AG09319 (cell line): ENCODE measurements at places on chromosomes 1 and 21.
A peak's percentile ranks its signal among the peaks of the same experiment; 100 is the strongest.

GRCh38 chr1:116434849-116435248 lies 61.8 kb downstream of the ATP1A1 start:
- no peak for DNase-seq

GRCh38 chr1:153608089-153608682 lies 4.8 kb downstream of the S100A16 start:
- no peak for DNase-seq

GRCh38 chr1:202184750-202185460 lies 8.7 kb upstream of the LGR6 start:
- peak; percentile 44 for DNase-seq

GRCh38 chr1:167797015-167797414 lies 75.2 kb downstream of the MPZL1 start:
- DNase-seq, result peak; percentile 95

- DNase-seq, result no peak
Measured at GRCh38 chr1:68145418-68146126, 86.8 kb downstream of the WLS start.

DNA sequence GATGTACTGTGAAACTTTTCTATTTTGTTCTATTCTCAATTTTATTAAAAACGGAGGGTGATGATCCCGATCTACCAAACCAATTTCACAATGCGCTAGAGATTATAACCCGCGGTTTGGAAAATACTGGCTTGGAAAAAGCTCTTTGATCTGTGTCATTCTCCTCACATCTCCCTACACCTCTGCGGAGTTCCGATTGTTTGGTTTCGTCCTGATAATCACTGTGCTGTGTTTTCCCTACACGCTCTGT lies 536 bp upstream of the ABCD3 start:
- no peak for DNase-seq

GRCh38 chr1:170732252-170732588 lies 68.3 kb downstream of the PRRX1 start:
- peak; percentile 52 for DNase-seq

GRCh38 chr1:66302184-66302742 lies 231.7 kb upstream of the SGIP1 start:
- DNase-seq, result no peak

- no peak for DNase-seq
Measured at GRCh38 chr1:108502624-108503023, 52.5 kb downstream of the NBPF6 start.

DNA sequence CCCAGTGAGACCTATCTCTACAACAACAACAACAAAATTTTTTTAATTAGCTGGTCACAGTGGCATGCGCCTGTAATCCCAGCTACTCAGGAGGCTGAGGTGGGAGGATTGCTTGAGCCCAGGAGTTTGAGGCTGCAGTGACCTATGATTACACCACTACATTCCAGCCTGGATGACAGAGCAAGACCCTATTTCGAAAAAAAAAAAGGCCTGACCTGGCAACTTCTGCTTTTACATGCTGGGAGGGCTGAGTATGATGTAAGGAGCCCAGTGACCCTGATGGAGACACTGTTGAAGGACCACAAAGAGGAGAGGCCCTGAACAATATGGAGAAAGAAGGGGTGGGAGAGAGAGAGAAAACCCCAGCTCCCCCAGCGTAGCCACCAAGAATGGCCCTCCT lies 9.2 kb upstream of the VPS26C start:
- DNase-seq, result no peak

DNA sequence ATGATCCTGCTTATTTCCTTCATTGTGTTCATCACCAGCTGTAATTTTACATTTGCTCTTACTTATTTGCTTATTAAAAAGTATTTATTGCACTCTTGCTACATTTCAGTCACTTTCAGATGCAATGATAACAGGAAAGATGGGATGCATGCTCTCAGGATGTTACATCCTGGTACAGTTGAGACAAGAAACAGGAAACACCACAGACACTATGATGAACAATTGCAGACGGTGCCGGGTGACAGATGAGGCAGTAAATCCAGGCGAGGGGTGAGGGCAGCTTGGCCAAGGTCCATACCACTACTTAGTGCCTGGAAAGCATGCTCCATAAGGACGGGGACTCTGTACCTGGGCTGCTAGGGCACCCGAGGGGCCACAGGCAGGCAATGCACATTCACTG lies 156.6 kb upstream of the RAB4A start:
- no peak for DNase-seq

DNA sequence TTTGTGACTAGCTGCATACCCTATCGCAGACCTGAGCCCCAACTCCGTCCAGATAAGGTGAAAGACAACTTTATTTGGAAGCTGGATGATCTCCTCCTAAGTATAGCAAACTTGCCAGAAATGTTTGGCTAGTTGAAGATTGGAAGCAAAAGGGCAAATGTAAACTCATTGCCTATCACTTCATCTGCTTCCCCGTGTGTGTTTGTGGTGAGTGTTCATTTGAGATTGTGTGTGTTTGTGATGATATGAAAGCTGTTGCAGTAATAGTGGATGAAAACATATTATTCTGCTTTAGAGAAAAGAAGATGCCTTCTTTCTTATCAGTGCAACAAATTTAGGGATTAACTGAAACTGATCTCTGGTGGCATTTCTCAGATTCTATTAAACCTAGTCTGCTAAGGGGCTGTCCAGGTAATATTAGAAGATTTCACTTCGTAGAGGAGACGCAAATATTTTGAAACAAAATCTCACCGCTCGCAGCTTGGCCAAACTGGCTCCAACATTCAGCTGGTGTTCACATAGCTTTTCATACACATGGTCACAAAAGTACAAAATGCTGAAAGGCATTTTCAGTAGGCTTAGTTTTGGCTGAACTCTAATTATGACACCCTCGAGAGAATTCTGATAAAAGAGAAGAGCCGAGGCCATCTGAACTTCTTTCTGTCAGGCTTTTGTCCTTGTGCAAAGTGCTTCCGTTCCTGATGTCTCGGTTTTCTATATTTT lies 1.1 kb downstream of the TBX19 start:
- DNase-seq, result no peak

GRCh38 chr1:31027693-31028526 lies 37.6 kb downstream of the PUM1 start:
- no peak for DNase-seq

DNA sequence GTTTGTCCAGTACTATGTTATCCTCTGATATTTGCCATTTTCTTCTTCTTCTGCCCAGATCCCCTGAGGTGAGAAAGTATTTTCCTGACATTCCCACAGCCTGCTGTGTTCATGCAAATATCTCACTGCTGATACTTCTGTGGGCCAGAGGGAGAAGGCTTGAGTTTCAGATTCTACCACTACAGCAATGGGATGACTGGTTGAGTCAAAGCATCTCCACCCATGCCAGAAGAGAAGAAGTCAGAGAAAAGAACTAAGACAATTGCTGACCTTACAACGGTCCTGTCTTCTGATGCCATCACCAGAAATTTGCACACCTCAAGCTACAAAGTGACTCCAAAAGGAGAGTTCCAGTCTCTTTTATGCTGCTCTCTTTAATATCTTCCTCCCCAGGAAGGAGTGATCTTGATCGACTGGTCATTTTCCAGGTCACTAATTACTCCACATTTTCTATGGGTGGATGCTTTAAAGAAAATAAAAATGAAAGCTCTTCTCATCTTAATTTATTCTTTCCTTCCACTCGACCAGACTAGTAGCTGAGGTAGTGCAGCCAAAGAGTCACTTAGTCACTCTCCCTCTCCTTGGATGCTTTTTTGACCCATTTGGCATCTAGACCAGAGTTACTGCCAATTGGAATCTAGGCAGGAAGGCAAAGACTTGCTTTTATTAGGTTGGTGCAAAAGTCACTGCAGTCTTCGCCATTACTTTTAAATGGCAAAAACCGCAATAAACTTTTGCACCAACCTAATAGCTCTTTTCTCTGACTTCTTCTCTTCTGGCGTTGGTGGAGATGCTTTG lies 195.1 kb downstream of the PTPRC start:
- no peak for DNase-seq

GRCh38 chr1:225460737-225461532 lies 33.1 kb upstream of the LBR start:
- no peak for DNase-seq

GRCh38 chr1:10400013-10400412 lies 1.1 kb downstream of the PGD start:
- no peak for DNase-seq

DNA sequence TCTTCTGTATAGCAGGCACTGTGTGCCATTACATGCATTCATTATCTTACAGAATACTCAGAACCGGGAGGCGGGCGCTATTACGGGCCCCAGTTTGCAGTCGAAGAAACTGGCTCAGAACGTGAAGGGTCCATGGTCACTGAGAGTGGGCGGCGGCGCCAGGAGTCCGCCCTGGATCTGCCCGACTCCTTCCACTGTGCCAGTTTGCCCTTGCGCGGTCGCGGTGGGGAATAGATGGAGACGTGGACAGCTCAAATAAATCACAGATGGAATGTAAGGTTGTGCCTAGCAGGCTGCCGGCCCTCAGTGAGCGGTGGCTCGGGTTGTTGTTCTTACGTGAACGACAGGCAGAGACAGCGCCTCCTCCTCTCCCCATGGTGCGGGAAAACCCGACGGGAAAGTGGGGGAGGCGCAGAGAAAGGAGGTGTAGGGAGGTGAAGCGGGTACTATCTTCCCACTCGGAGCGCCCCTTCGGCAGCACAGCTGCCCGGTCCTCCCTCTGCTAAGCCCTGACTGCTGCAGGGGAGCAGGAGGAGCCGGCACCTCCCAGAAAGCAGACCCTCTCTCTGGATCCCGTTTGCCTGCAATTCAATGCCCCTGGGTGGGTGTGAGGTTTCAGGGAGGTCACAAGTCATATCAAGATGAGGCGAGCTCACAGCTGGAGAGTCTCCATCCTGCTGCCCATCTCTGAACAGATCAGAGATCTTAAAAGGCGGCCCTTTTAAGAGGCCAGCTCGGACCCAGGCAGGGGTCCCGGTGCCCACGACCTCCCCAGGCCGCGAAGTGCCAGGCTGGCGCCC lies 1.1 kb downstream of the COL9A2 start:
- DNase-seq, result no peak

DNA sequence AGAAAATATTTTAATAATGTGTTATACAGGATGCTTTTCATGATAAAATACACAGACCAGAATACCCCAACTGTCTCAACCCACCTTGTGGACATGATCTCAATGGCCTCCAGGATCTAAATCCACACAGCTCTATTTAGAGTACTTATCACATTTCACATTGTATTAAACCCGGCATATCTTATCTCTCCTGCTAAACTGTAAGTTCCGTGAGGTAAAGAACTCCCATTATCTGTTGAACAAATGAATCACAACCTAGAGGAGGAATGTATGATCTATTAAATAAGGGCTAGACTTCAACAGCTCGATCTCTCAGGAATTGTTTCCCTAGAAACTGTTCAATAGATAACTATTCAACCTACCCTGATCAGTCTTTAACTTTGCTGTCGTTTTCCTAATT lies 6.9 kb downstream of the ETV3 start:
- DNase-seq, result no peak

- DNase-seq, result no peak
Measured at GRCh38 chr1:207470927-207471326, 16.8 kb downstream of the CR2 start.

DNA sequence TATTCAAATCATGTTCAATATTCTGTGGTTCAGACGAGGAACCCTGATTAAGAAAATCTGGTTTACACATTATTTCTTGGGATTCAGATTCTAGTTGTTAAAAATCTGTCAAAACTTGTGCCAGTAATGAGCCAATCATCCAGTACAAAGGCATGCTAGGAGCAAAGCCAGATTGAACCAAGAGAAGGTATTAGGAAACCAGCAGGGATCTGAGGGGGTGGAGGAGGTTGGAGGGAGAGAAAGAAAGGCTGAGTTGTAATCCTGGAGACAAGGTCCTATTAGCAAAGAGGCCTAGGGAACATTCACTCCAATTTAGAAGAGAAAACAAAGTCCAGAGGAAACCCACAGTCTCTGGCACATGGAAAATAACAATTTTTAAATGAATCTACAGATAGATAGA lies 352.9 kb downstream of the LTN1 start:
- DNase-seq, result no peak

GRCh38 chr1:109933856-109934711 lies 23.4 kb downstream of the CSF1 start:
- DNase-seq, result no peak

DNA sequence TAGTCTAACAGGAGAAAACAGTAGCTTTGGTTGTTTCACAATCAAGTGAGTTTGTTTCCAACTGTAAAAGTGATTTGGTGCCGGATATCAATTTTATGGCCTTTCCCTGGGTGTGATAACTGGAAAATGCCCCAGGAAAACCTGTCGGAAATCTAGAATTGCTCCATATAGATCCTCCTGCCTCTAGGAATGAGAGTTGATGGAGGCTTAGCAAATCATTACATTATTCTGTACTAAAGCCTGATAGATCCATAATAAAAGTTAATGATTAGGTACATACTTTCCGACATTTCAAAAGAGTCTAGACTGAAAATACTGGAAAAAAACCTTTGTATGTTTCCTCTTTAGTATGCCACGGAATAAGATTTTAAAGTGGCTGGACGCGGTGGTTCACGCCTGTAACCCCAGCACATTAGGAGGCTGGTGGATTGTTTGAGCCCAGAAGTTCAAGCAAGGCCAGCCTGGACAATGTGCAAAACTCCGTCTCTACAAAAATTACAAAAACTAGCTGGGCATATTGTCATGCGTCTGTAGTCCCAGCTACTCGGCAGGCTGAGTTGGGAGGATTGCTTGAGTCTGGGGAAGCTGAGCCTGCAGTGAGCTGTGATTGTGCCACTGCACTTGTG lies 70.0 kb upstream of the SLC45A1 start:
- no peak for DNase-seq

DNA sequence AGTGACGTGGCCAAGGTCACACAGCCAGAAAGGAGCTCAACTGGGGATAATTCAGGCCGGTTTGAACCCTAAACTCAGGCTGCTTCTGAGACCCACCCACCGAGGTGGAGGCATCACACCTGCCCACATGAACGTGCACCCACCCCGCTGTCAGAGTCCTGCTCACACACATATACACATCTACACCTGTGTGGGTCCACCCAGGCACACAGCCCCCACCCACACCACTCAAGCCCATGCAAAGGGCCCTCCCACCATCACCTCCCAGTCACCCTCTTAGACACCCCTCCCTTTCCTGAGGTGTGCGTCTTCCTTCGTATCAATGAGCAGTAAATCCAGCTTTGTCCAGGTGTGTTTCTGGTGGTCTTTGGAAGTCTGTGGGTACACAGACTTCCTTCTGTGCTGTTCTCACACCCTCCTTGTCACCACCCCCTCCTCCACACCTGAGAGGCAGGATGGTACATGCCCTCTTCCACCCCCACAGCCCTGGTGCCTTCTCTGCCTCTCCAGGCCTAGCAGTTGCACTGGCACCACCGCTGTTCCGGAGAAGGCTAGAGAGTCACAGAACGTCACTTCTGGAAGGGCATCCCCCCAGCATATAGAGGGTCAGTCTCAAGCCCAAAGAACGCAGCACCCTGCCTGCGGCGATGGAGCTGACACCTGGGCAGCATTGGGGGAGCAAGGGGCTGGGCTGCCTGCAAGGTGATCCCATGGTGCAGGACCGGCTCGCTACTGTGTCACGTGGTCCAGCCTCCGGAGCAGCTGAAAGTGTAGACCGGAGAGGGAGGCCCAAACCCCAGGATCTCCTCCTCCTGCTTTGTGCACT lies 18.9 kb upstream of the FAM131C start:
- DNase-seq, result no peak
